Foreskin fibroblast (primary cell): ENCODE measurements at places on chromosomes 7 and 10.

DNA sequence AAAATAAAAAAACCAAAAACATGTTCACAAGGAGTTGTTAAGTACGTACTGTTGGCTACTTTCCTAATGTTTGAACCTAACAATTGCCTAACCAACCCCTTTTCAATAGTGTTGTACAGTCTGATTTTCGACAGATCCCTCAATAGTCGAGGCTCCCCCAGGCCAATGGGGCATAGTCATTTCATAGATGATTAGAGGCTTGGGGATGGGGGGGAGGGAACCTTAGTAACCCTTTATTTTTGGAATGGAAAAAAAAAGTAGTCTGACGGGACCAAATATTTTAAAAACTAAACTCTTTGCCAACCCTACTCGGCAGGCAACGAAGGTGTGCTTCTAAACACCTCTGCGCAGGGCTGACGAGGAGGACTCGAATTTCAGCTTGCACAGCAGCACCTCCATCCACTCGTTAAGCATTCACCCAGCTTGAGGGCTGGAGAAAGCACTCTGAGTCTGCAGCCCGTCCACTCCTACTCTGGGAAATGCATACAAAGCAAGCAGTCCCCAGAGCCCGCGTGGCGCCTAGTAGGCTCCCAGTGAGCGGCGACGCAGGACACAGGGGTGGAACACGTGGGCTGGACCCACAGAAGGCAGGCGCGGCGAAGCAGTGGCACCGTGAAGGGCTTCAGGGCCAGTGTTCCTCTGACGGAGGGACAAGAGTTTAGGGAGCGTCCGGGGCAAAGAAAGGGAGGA, 899 bp downstream of the PUS7 start:
- peak; percentile 74 for DNase-seq

GRCh38 chr10:14349081-14349480, 18.4 kb upstream of the FRMD4A start:
- DNase-seq, result no peak

- peak; percentile 92 for DNase-seq
These were observed 105.4 kb upstream of the FAM133B start for GRCh38 chr7:92695308-92696261.

DNA sequence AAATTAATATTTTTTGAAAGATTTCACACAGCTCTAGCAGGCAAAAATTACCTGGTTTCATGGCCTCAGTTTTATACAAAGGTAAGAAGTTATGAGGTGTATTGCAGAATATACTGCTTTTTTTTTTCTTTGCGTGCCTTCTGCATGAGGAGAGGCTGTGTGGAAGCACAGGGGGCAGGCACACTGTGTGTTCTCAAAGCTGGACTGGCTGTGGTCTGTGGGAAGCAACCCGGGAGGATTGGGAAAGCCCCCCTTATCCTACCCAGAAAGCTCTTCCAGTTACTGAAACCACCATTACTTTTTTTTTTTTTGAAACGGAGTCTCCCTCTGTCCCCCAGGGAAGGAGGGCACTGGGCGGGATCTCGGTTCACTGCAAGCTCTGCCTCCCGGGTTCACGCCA, 25.0 kb downstream of the ADARB2 start:
- DNase-seq, result no peak

GRCh38 chr7:107641676-107642075, 19.0 kb upstream of the SLC26A4 start:
- no peak for DNase-seq

DNA sequence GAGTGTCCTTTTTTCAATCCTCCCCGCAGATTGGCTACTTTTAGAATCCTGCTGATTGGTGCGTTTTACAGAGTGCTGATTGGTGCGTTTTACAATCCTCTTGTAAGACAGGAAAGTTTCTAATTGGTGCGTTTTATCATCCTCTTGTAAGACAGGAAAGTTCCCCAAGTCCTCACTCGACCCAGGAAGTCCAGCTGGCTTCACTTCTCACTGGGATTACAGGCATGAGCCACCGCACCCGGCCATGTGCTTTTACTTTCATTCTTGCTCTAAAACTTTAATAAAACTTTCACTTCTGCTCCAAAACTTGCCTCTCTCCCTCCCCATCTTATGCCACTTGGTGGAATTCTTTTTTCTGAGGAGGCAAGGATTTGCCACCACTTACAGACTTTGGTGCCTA, 17.0 kb upstream of the WAPL start:
- DNase-seq, result peak; percentile 31

GRCh38 chr10:96967847-96968246, 135.7 kb downstream of the LCOR start:
- DNase-seq, result peak; percentile 31

DNA sequence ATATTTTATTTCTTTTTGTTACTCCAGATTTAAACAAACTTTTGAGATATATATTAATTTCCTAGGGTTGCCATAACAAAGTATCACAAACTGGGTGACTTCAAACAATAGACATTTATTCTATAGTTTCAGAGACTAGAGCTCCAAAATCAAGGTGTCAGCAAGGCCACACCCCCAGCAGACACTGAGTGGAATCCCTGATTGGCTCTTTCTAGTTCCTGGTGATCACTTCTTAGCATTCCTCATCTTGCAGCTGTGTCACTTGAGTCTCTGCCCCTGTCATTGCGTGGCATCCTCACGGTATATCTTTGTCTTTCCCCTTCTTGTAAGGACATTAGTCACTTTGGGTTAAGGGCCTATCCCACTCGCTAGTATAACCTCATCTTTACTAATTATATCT, 7.6 kb upstream of the SLC26A3 start:
- DNase-seq, result no peak

DNA sequence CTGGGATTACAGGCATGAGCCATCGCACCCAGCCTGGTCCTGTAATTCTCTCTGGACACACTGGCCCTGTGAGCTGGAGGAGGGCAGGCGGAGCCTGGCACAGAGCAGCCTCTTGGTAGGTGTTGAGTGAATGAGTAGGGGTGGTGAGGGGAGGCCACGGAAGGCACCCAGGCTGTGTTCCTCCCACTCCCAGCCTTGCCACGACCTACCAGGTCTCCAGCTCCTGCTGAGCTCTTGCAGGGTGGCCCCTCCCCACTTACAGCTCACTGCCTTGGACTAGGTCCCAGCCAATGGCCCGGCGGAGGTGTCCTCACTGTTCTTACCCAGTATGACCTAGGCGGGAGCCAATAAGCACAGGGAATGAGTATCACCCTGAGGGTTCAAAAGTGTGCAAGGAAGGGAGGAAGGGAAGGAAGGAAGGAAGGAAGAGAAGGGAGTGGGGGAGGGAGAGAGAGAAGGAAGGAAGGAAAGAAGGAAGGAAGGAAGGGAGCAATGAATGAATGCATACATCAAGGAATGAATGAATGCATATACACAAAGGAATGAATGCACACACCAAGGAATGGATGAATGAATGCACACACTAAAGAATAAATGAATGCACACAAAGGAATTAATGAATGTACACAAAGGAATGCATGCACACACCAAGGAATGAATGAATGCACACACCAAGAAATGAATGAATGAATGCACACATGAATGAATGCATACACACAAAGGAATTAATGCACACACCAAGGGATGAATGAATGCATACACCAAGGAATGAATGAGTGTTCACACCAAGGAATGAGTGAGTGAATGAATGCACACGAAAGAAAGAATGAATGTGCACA, 45.5 kb downstream of the GTF2IRD1 start:
- DNase-seq, result no peak

- no peak for DNase-seq
These were observed 47.2 kb downstream of the ANKIB1 start for GRCh38 chr7:92292981-92293380.

DNA sequence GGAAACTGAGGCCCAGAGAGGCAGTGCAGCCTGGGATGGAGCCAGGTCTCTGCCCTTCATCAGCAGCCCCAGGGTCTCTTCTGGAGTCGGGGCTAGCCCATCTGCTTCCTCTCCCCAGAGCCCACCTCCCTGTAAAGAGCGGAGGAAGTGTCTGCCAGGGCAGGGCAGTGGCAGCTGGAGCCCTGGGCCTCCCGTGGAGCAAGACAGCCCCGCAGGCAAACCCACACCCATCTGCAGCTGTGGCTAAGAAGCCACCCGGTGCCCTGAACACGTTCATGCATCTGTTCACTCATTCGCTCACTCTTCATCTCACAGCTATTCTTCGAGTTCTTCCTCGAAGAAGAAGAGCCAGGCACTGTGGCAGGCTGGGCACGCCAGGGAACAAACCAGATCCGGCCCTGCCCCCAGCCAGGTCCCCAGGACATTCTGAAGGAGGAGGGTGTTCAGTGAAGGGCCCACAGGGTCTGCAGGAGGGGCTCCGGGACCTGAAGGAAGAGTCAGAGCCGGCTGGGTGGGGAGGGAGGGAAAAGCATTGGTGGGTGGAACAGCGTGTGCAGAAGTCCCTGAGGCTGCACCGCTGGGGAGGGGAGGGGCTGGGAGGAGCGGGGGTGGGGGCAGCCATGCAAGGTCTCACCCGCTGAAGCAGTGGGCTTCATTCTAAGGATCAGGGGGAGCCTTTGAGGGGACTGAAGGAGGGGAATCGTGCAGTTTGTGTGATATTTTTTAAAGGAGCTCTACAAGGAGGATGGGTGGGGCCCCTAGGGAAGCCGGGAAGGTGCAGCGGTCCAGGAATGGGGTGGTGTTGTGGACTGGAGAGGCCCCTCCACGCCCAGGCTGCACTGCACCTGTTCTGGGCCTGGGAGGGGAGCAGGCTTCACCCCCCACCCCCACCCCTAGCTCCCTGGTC, 99.1 kb downstream of the UNCX start:
- DNase-seq, result no peak

GRCh38 chr7:143396625-143397556, 11.8 kb downstream of the EPHA1 start:
- no peak for DNase-seq

GRCh38 chr10:90923111-90923731, 2.3 kb upstream of the ANKRD1 start:
- DNase-seq, result no peak

- DNase-seq, result no peak
These were observed 19.5 kb upstream of the EIF5AL1 start for GRCh38 chr10:79492839-79493238.

DNA sequence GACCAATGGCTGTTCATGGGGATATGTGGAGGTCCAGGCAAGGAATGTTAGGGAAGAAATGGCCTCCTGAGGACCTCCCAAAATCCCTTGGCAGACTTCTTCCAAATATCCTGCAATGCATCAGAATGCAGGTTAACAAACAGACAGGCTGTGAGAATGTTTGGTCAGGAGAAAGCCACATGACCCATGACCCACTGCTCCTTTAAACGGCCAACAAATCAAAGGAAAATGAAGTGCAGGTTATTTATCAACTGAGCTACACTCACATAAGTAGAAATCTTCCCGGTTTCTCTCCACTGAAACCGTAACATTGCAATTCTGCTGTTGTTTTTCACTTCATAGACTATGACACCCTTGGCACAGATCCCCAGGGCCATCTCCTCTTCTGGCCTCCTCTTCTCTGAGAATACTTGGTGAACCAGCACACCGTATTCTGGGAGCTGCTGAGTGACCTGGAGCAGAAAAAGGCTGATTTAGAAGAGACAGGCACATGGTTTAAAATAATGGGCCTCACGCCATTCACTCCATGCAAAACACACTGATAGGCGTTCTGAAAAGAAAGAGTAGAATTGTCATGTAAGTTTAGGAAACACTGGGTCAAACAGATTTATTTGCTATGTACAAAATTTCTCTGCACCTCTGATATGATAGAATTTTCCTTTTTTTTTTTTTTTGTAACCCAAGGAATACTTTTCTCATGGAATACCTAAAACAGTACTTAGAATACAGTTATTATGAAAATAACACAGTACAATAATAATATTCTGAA, 67.8 kb downstream of the FRMPD2 start:
- no peak for DNase-seq

DNA sequence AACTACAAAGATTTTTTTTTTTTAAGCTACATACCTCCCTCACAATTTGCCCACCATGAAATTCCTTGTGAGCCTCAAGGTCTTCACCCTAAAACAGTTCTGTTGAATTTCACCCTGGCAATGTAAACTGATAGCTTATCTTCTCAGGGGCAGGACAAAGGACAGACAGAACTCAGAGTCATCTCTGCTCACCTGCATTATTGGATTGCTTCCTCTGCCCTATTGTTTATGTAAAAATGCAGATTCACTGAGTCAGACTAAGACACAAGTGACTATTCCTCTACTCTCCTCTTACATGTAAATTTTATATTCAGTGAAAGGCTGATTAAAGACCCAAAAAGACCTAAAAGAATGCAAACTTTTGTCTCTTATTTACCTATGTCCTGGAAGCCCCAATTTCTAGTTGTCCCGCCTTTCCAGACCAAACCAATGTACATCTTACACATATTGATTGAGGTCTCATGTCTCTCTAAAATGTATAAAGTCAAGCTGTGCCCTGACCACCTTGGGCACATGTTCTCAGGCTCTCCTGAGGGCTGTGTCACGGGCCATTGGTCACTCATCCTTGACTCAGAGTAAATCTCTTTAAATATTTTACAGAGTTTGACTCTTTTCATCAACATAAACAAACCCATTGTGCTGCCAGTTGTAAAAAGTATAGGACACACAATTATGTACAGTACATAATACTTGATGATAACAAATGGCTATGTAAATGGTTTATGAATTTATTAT, 440.2 kb downstream of the HTR7 start:
- DNase-seq, result peak; percentile 23

GRCh38 chr7:46764100-46764936, 817.6 kb downstream of the TNS3 start:
- DNase-seq, result peak; percentile 98

- no peak for DNase-seq
These were observed 37.2 kb upstream of the TMEM273 start for GRCh38 chr10:49225218-49225876.

DNA sequence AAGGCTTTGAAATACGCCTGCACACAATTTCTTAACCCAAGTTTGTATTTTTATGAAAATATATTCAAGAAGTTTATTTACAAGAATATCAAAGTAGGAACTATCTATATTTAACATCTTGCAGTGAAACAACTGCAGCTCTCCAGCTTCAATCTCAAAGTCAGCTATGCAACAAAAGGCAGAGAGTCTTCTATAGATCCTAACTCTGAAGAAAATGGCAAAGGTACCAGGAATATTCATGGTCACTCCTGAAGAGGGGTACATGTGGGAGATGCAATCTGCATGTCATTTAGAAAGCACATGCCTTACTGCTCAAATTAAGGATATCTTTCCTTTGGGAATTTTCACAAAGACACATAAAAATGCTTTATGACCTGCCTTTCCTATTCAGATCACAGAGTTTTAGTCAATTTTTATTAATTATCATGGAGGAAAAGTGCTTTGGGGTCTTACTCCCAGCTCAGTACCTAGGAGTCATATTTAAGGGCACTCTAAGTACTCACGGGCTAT, 1.5 kb downstream of the ANK3 start:
- DNase-seq, result no peak

DNA sequence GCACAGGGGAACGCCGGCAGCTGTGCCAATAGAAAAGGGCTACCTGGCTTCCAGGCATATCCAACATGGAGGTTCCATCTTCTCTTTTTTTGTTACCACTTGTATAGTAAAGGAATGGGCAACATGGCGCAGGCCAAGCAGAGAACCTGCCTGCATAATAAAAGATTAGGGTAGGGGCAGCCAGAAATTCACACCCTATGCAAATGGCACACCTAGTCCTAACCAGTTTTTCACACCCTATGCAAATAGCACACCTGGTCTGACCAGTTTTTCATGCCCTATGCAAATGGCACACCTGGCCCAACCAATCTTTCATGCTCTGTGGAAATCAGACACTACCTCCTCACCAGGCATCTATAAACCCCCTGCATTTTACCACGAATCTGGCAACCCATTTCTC, 369.5 kb downstream of the IPMK start:
- DNase-seq, result no peak
